ENCODE measurements at places on chromosomes 5 and 9.

- DNase-seq = no peak
Observed at GRCh38 chr5:23528677-23529076, 21.3 kb downstream of the PRDM9 start.

- DNase-seq = no peak
Observed at GRCh38 chr5:74185599-74185998, 454.9 kb downstream of the ENC1 start.

DNA sequence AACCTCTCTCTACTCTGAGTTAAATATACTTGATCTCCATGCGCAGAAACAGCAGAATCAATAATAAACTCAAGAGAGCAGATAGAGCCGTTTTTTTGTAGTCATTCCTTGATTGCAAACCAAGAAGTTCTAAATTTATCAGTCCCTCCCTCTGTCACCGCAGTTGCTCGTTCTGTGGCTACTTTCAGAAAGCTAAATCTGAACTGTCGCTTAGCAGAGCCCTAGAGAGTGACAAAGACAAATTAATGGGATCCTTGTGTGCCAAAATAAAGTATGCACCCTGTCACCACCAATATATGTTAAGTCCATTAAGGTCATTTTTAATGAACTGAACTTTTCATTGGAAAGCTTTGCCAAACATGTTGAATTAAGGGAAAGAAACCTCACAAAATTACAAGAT lies 218.3 kb downstream of the ADAMTSL1 start:
- no peak for DNase-seq

- DNase-seq = peak; percentile 12
Observed at GRCh38 chr5:69167493-69167855, 524 bp downstream of the CCNB1 start.

- peak; percentile 38 for DNase-seq
Observed at GRCh38 chr5:160692271-160692670, 159.7 kb downstream of the ATP10B start.

DNA sequence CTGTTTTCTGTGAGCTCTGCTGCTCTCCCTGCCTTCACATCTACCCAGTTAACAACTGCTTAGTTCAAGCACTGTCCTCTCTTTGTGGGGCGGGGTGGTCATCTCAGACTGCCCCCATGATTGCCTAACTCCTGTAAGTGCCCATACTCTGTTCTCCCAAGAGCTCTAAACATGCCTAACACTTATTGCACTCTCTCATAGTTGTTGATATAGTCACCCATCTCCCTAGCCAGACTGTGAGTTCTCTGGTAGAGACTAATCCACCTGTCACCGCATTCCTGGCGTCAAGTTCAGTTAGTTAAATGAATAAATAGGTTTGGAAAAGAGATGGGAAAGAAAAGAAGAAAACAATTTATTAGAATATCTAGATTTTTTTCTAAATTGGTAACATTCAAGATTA lies 18.3 kb upstream of the MUSK start:
- peak; percentile 62 for DNase-seq

- DNase-seq = no peak
Observed at GRCh38 chr9:81592887-81593266, 96.5 kb downstream of the TLE1 start.

- DNase-seq = no peak
Observed at GRCh38 chr5:42636946-42637345, 119.7 kb upstream of the CCDC152 start.

- peak; percentile 95 for DNase-seq
Observed at GRCh38 chr9:90301277-90301653, 341.4 kb downstream of the DIRAS2 start.

DNA sequence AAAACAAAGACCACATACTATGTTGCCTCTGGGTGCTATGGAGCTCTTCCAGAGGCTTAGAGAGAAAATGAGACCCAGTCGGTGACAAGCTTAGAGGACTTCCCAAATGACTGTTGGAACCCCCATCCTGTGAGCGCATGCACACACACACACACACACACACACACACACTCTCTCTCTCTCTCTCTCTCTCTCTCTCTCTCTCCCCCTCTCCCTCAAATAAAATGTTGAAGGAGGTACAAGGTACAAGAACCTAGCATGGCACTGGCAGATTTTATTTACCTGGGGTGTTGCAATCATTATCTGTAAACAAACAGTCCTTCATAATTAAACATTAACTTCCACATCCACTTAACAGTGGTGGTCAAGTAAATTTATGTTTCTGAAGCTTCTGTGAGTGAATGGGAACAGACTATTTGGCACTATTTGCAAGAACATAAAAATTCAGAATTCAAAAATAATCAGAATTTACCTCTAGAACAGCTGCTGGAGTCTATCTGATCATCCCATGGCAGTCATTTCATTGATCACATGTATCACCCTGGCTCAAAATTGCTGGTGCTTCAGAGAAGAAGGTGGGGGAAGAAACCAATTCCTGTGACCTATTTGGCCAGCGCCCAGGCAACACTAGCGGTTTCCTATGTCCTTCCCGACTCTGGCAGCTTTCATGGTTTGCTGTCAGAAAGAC lies 24.9 kb downstream of the TRPM3 start:
- DNase-seq = no peak

- no peak for DNase-seq
Observed at GRCh38 chr5:140423609-140424008, 22.0 kb downstream of the ANKHD1 start.

DNA sequence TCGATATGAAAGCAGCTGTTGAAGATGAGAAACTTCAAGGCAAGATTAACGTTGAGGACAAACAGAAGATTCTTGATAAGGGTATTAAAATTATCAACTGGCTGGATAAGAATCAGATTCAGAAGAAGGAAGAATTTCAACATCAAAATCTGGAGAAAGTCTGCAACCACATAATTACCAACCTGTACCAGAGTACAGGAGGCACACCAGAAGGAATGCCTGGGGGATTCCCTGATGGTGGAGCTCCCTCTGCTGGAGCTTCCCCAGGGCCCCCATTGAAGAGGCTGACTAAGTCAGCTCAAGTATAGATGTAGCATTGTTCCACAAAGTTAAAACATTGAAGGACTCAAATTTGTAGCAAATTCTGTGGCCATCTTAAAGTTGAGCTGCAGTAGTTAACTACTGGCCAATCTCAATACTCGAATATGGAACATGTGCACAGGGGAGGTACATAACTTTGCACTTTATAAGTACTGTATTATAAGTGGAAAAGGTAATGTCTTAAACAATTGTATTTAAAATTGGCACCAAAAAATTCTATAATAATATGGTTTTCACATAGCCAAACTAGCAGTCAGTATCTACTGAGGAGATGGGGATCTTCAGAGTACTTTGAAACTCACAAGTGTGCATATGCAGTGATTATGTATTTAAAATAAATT lies 237.5 kb downstream of the CHSY3 start:
- DNase-seq = peak; percentile 45

DNA sequence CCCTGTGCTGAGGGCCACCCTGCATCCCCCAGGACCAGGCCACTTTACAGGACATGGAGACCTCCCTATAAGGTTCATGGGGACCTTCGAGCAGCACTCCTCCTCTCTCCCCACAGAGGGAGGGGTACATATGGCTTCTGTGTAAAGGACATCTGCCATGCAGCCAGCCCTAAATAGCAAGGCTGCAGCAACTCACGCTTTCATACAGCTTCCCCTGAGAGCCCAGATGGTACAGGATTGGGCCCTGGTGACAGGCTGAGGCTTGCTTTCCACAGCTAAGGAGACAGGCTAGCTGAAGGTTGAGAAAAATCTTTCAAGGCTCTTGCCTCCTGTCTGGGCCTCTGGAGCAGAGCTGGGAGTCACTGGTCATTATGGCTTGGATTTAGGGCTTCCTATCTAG lies 147.0 kb upstream of the ZNF366 start:
- no peak for DNase-seq

DNA sequence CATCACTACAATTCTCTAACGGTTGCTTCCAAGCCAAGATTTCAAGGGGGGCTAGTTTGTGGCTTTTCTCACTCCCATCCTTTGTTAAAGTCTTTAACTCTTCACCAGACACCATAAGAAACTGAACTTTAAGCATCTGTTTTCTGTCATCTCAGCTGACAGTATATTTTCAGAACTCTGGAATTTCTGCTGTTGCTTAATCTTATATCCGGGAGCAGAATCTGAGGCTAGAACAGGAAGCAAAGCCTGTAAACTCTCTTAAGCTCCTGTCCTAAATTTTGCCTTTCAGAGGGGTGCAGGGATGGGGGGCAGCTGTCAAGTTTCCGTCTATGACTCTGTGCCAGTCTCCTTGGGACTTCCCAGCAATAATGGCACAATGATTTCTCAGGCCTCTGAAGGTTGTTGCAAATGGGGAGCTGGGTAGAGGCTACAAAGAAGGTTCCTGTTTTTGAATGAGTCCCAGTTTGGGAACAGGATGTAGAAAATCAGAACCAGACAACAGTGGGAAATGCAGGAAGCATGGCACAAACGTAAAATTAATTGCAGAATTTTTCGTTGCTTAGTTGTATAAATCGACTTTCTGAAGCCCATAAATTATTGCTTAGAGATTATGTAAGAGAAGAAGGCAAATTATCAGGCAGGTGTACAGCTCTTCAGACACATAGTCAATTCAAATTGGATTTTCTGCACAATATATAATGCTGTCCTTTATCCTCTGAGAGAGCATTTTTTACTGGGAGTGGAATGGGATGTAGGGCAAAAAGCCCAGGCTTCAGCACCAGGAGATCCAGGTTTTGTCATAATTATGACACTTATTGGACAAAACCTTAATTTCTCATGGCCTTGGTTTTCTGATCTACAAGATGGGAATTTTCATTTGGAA lies 430.9 kb downstream of the DMAC1 start:
- DNase-seq = no peak

GRCh38 chr9:136484153-136485048 lies 1.6 kb upstream of the SEC16A start:
- DNase-seq = peak; percentile 65

GRCh38 chr5:151553695-151554094 lies 37.4 kb downstream of the FAT2 start:
- no peak for DNase-seq

DNA sequence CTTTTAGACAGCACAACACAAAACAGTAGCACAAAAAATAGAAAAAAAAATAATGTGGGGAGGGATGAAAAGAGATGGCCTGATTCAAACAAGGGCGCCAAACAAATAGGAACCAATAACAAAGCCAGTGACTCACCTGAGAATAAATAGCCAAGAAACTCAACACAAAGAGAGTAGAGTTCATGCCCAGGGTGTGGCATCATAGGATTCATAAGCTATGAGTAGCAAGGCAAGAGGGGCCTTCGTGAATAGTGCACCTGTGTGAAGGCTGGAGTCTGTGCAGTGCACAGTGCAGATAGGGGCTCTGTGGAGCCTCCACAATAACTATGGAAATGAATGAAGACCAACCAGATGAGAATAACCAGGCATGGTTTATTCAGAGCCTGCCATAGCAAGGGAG lies 541.7 kb downstream of the SPOCK1 start:
- peak; percentile 37 for DNase-seq

- peak; percentile 89 for DNase-seq
Observed at GRCh38 chr5:83000428-83000827, 76.8 kb downstream of the TMEM167A start.

GRCh38 chr5:147791181-147791580 lies 8.7 kb upstream of the JAKMIP2 start:
- no peak for DNase-seq

GRCh38 chr9:107971241-107971640 lies 481.7 kb upstream of the KLF4 start:
- DNase-seq = no peak

GRCh38 chr9:116765011-116765410 lies 77.9 kb downstream of the TRIM32 start:
- DNase-seq = no peak

GRCh38 chr9:138099803-138100598 lies 222.4 kb downstream of the CACNA1B start:
- DNase-seq = no peak

DNA sequence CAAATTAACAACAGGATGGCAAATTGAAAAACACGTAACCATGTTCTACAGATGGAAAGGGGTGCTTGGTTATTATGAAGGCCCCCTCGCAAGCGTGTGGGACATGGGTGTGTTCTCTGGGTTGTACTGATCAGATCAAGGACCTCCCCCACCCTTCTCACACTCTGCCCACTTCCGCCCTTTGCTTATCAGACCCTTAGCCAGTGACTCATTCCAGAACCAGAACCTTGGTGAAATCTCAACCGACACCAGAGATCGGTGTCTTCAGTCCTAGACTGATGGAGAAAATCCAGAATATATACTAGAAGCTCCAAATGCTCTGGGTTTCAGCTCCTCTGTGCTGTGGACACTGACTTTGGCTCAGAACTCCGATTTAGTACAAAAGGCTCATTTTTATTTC lies 64.9 kb downstream of the PTTG1 start:
- no peak for DNase-seq

GRCh38 chr5:136200130-136200529 lies 7.2 kb upstream of the SMIM32 start:
- DNase-seq = no peak

DNA sequence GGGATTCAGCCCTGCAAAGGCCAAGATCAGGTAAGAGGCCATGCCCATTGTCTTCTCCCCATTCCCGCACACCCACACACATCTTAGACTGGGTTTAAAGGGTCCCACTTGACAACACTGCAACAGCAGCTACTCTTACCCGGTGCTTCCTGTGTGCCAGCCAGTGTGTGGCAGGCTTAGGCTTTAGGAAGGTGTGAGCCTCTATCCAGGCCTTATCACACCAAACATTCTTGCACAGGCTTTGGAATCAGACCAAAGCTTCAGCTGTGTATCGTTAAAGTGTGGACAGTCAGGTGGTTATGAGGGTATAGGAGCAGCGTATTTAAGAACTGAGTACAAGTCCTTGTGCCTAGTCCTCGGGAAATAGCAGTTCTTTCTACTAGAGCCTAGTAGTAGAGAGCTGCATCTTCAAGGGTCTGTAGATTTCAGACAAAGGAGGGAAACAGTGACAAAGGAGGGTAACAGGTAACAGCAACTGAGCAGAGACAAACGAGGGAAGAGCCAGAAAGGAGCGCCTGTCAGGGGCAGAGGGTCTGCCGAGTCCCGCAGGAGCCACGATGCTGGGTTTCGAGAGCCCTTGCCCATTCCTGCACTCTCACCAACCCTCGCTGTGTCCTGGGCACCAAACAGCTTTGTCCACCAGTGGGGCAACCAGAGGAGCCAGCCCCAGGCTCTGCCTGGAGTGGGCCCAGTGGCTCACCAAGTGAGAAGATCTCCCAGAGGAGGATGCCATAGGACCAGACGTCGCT lies 30.9 kb downstream of the CSF1R start:
- no peak for DNase-seq

- DNase-seq = no peak
Observed at GRCh38 chr5:173736374-173736773, 119.9 kb upstream of the BOD1 start.

GRCh38 chr5:64854855-64855254 lies 86.1 kb downstream of the CWC27 start:
- no peak for DNase-seq

- DNase-seq = peak; percentile 86
Observed at GRCh38 chr5:95530416-95530815, 24.4 kb downstream of the SKIC3 start.

DNA sequence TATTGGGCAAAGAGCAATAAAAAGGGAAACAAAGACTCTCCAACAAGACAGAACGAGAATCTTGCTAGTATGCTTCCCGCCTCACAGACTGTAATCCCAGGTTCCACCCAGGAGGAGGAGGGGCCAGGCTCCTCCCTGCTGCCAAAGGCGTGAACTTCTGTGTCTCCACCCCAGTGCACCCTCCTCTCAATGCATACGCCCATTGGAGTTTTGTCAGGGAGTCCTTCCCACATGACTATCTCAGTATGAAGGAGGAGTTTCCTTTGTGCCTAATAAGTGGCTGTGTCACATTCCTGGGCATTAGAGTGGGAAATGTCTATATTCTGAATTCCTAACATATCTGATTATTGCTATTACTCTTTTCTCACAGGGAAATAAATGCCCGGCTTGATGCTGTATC lies 106.4 kb upstream of the DHFR start:
- DNase-seq = peak; percentile 15
